ENCODE measurements at places on chromosomes 5 and 9. TPM values are rescaled to one million over a fixed set of nuclear protein-coding genes. Genes with fewer than 3 reads are reported as not detected.

Gene TNIP1
- 105 TPM for total RNA-seq

DNA sequence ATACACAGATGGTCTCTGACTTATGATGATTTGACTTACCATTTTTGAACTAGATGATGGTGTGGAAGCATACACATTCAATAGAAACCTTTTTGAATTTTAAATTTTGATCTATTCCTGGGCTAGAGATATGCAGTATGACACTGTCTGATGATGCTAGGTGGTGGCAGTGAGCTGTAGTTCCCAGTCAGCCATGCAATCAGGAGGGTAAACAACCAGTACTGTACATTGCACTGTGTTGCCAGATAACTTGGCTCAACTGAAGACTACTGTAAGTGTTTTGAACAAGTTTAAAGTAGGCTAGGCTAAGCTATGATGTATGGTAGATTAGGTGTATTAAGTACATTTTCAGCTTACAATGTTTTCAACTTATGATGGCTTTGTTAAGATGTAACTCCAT lies 859.1 kb upstream of the ARRDC3 start:
- H3K4me1 ChIP-seq: no peaks in the 10 kb centered on the region
- H3K27ac ChIP-seq: no peak overlapping the region
- no peak for DNase-seq
- no peaks in the 10 kb centered on the region for H3K27me3 ChIP-seq
- H3K36me3 ChIP-seq: no peaks in the 10 kb centered on the region

- no peak for DNase-seq
- no peak overlapping the region for H3K4me3 ChIP-seq
- H3K36me3 ChIP-seq: no peaks in the 10 kb centered on the region
- H3K27me3 ChIP-seq: no peaks in the 10 kb centered on the region
- no peaks in the 10 kb centered on the region for H3K4me1 ChIP-seq
These were observed 222.3 kb downstream of the DMRT2 start for GRCh38 chr9:1272488-1272887.

DNA sequence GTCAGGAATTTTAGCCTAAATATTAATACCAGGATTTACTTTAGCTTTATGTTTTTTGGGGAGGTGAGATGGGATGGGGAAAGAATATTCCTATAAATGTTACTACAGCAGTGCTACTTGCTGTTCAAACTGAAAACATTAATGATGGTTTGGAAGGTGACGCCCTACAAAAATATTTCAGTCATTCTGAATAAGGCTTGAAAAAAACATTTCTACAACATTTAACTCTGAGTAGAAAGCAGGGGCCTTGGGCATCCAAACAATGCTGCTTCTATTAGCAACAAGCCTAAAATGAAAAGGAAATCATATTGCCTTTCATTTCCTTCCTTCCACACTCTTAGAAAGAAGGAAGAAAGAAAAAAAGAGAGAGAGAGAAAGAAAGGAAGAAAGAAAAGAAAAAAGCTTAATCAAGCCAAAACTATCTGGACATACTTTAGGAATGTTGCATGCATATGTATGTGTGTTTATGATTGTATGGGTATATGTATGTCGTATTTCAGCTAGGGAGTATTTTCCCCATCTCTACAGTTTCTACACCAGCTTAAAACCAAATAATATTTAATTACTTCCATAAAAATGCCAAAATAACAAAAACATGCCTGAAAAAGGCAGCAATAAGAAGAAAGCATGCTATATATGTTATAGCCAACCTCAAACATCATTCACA lies 16.3 kb upstream of the DAB2 start:
- H3K27me3 ChIP-seq: no peaks in the 10 kb centered on the region
- no peaks in the 10 kb centered on the region for H3K4me1 ChIP-seq
- H3K27ac ChIP-seq: no peak overlapping the region
- no peaks in the 10 kb centered on the region for H3K36me3 ChIP-seq

- no peak overlapping the region for H3K4me3 ChIP-seq
- no peaks in the 10 kb centered on the region for H3K4me1 ChIP-seq
- H3K27ac ChIP-seq: no peak overlapping the region
These were observed 52.4 kb downstream of the DMRT2 start for GRCh38 chr9:1102642-1102970.
